ENCODE measurements at places on chromosomes 4 and X. TPM values are rescaled to one million over a fixed set of nuclear protein-coding genes. Genes with fewer than 3 reads are reported as not detected.
A peak's percentile ranks its signal among the peaks of the same experiment; 100 is the strongest.

DNA sequence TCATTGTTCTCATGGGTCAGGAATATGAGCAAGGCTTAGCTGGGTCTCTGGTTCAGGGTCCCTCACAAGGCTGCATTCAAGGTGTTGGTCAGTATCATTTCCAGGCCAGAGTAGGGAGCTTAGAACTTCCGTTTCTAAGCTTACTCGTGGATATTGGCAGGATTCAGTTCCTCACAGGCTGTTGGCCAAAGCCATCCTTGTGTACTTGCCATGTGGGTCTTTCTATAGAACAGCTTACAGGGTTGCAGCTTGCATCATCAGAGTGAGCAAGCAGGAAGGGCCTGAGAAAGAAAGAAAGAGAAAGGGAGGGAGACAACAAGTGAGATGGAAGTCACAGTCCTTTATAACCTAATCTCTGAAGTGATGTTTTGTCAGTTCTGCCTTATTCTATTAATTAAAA is 5.1 kb upstream of the LIMCH1 start:
- no peak for DNase-seq

DNA sequence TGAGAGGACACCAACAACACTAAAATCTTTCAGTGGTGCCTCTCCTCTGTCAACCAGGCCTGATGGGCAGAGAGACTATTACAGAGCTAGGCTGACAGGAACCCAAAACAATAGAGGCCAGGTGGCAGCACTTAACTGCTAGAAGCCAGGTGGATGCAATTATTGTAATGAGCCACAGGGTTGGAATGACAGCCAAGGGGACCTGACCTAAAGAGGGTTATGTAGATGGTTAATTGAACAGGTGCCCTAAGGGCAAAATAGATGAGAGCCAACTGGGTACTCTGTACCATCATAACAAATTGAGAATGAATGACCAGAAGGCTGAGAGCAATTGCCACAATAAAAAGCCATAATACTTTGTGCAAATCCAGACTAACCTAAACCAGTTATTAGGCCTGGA is 24.7 kb upstream of the FRAS1 start:
- DNase-seq = no peak

DNA sequence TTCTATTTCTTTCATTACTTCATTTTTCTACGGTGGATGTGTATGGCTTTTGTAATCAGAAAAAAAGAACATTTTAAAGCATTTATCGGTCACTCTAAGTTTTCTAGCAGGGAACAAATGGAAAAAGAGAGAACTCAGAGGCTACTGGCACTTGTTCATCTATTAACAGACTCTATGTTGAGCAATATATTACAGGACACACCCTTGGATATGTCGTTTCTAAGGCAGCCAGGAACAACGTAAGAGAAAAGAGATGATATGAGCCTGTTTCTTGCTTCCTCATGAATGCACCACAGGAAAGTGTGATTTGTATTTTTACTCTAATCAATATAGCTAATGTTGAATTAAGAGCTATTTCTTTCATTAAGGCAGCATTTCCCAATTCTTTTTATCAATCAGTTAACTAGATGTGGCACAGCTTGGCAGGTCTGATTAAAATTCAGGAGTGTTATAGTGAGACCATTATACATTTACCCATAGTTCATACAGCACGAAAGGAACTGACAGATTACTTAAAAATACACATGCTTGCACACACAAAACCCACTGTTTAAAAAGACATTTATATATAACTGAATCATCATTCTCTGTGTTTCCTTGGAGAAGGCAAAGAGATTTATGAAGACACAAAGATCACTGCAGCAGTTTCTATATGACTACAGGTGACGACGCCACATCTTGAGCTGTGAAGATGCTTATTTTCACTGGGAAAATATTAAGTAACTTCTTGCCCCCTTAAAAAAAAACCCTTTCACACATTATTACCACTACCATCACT is 13.0 kb downstream of the RAB9B start:
- no peak for DNase-seq

DNA sequence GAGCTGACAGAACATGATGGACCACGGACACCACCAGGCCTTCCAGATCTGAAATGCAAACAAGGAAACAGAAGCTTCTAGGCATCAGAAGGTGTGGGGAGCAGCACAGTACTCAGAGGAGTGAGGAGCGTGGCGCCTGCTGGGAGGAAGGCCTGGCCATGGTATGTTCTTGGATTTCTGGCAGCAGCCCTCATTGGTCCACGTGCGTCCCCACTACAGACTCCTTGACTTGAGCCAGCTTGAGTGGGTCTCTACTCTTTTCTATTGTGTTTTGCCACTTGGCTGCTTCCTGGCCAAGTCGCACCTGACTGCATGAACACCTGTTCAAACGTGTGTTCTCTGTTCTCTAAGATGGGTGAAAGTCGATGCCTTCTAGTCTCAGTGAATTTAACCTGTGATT is 18.0 kb downstream of the ZNF275 start:
- DNase-seq = no peak

GRCh38 chrX:143435916-143436315 is 81.4 kb downstream of the SPANXN3 start:
- DNase-seq = no peak

GRCh38 chr4:140149846-140150635 is 3.9 kb downstream of the MAML3 start:
- peak; percentile 61 for DNase-seq

DNA sequence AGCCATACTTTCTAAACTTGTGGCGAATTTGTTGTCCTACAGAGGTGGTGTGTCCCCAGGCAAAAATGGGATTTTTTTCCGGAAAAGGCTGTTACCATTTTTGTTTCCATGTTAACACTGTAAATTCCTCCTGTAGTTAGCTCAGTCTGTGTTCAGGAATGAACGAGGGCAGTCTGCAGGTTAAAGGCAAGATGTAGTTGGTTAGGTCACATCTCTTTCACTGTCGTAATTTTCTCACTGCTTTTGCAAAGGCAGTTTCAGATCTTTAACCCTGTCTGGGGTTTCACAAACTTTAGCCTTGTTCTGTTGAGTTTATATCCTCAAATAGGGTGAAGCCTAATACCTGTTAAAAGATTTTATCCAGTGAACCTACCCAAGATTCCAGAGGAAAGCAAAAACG is 50.5 kb upstream of the PUDP start:
- DNase-seq = no peak

GRCh38 chr4:133581996-133582619 is 433.0 kb downstream of the PCDH10 start:
- no peak for DNase-seq

The C1QTNF7 gene
- total RNA-seq = 0.28 TPM

The ADGRG4 gene
- total RNA-seq = not detected

The SSX4 gene
- total RNA-seq = not detected

The ANKRD50 gene
- 35.3 TPM for total RNA-seq

The PDCL2 gene
- not detected for total RNA-seq

All from IMR-90 (cell line).